Foreskin keratinocyte (primary cell): ENCODE measurements at places on chromosomes 13 and 19. TPM values are rescaled to one million over a fixed set of nuclear protein-coding genes. Genes with fewer than 3 reads are reported as not detected.

IGFL2 gene
- 0.39 and 0.65 TPM in 2 replicates for total RNA-seq

DNA sequence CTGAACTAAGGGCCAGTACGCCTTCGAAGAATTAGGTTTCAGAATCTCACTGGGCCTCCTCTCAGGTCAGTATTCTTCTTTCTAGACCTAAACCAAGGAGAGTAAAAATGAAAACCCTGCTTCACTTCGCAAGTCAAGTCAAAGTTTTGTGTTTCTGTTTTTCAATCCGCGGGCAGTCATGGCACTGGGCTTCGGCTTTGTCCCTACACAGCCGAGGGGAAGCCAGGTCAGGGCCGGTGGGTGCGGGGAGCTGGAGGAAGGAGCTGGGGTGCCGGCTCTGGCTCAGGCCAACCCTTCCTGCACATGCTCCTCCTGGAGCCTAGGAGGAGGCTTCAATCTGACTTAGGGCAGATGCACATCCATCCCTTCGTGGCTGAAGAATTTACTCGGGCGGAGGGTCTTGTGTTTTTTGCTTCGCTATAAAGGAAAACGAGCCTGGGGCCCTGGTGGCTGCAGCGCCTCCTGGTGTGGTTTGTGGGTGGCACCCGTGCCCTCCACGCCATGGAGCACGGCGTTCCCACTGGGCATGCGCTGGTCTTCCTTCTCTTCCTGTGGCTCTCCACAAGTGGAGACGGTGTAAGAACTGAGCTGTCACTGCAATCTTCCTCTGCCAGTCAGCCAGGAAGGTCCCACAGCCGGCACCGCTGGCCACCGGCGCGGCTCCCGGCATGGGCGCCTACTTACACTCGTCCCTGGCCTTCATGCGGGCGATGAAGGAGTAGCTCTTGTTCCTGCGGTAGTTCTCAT, 22.5 kb downstream of the C19orf44 start:
- no peak for DNase-seq

DNA sequence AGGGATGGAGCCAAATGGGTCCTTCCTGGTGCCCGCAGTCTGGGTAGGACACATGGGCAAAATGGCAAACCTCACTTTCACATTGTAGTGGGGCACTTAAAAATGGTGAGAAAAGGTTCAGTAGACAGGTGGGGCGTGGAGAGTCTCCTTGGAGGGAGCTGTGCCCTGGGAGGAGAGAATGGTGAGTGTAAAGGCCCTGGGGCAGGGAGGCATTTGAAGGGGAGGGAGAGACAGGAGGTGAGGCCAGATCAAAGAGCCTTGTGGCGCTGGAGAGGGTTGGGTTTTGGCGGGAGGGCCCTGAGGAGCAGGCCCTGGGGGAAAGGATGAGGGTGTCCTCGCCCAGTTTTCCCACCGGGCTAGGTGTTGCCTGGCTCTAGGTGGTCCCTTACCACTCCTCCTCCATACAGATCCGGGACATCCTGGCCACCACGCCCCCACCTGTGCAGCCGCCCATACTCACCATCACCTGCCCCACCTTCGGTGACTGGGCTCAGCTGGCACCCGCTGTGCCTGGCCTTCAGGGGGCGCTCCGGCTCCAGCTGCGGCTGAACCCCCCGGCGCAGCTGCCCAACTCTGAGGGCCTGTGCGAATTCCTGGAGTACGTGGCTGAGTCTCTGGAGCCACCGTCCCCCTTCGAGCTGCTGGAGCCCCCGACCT, 6.3 kb downstream of the MAP1S start:
- no peak for DNase-seq

GRCh38 chr19:23070353-23071146, 46.3 kb upstream of the ZNF730 start:
- peak; percentile 9 for DNase-seq

- no peak for DNase-seq
Measured at GRCh38 chr19:12784871-12785430, 6.3 kb upstream of the JUNB start.
